ENCODE measurements at places on chromosomes 1 and 21. TPM values are rescaled to one million over a fixed set of nuclear protein-coding genes. Genes with fewer than 3 reads are reported as not detected.
A peak's percentile ranks its signal among the peaks of the same experiment; 100 is the strongest.

GRCh38 chr1:119219711-119220110 is 79.3 kb upstream of the WARS2 start:
- no peak overlapping the region for H3K4me3 ChIP-seq
- H3K36me3 ChIP-seq = no peaks in the 10 kb centered on the region
- H3K27me3 ChIP-seq = no peaks in the 10 kb centered on the region
- no peaks in the 10 kb centered on the region for H3K4me1 ChIP-seq
- DNase-seq = no peak

DNA sequence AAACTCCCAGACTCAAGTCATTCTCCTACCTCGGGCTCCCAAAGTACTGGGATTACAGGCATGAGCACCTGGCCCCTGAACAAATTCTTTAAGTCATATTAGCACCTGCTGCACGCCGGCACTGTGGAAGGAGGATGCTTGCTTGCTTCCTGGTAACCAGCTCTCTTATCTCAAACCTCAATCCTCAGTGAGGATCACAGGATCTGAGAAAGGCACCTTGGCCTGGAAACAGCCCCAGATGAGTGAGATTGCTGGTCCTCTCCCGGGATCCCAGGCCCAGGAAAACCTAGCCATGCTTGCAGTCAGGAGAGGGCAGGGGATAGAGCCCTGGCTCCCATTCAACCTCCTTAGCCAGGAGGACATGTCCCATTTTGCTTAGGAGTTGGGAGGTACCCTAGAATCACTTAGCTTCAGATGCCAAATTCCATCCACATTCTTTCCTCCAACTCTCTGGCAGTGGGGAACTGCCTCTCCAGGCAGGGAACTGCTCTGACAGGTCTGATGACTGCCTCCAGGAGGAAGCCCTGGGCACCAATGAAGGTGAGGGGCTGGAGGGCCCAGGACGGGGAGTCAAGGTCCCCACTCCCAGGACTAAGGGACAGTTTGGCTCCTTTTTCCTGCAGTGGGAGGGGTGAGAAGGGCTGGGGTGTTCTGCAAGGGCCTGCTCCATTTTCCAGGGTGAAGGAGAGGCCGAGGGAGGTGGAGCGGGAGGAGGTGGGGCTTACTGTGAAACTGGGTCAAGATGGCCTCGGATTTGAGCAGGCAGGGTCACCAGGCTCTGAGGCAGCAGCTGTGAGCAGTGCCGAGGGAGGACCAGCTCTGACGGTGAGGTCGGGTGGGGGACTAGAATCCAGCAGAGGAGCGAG is 9.5 kb downstream of the GPR37L1 start:
- H3K27ac ChIP-seq = peak overlapping the region; percentile 78
- H3K4me3 ChIP-seq = no peak overlapping the region
- DNase-seq = peak; percentile 52
- peaks cover 3% of the 10 kb centered on the region for H3K36me3 ChIP-seq
- H3K27me3 ChIP-seq = no peaks in the 10 kb centered on the region

GRCh38 chr1:182719553-182719952 is 35.2 kb upstream of the RGS8 start:
- H3K4me1 ChIP-seq = peaks cover 5% of the 10 kb centered on the region
- H3K4me3 ChIP-seq = no peak overlapping the region
- DNase-seq = no peak
- no peaks in the 10 kb centered on the region for H3K36me3 ChIP-seq

DNA sequence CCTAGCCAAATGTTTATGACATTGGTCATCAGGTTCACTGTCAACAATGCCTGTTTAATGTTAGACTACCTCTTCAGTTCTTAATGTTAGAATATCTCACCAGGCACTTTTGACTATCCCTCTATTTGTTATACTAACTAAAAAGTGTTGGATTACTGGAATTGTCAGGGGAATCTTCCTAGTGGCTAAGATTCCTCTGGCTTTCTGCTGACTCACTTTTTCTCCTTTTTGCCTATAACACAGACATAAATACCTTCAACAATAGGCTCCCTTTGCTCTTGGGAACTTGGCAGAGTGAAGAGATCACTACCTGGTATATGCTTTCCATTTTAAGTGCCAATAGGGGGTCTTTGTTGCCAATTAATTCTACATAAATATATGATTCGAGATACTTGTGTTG is 68.5 kb downstream of the TMEM200B start:
- no peak overlapping the region for H3K4me3 ChIP-seq
- DNase-seq = no peak
- no peaks in the 10 kb centered on the region for H3K36me3 ChIP-seq
- no peaks in the 10 kb centered on the region for H3K4me1 ChIP-seq
- no peak overlapping the region for H3K27ac ChIP-seq

- no peak overlapping the region for H3K27ac ChIP-seq
- no peak for DNase-seq
- H3K27me3 ChIP-seq = no peaks in the 10 kb centered on the region
Measured at GRCh38 chr1:17624611-17625233, 85.2 kb downstream of the ARHGEF10L start.

DNA sequence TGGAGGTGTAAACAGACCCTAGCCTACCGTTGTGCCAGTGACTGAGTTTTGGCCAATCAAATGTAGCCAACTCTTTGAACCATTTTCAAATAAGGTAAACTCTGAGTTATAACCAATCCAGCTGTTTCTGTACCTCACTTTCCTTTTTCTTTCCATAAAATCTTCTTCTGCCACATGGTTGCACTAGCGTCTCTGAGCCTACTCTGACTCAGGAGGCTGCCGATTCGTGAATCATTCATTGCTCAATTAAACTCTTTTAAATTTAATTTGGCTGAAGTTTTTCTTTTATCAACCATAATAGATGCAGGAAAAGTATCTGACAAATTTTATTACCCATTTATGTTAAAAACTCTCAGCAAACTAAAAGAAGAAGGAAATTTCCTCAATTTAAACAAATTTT is 111.5 kb upstream of the LYPLAL1 start:
- no peaks in the 10 kb centered on the region for H3K27me3 ChIP-seq
- H3K4me1 ChIP-seq = no peaks in the 10 kb centered on the region
- no peaks in the 10 kb centered on the region for H3K36me3 ChIP-seq
- no peak overlapping the region for H3K27ac ChIP-seq

DNA sequence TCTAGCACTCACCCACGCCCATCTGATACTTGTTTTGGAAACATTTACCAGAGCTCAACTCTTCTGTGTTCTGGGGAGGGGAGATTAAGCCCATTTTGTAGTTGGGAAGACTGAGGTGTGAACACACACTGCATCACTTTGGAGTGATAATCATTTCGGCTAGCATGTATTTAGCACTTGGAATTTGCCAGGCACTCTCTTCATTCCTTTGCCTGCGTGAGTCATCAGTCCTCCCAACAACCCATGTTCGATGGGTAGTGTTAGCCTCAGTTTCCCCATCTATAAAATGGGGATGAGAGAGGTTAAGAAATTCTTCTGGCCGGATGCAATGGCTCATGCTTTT is 182.8 kb upstream of the TMEM51 start:
- H3K36me3 ChIP-seq = no peaks in the 10 kb centered on the region
- H3K27ac ChIP-seq = no peak overlapping the region
- no peaks in the 10 kb centered on the region for H3K4me1 ChIP-seq
- no peaks in the 10 kb centered on the region for H3K27me3 ChIP-seq

DNA sequence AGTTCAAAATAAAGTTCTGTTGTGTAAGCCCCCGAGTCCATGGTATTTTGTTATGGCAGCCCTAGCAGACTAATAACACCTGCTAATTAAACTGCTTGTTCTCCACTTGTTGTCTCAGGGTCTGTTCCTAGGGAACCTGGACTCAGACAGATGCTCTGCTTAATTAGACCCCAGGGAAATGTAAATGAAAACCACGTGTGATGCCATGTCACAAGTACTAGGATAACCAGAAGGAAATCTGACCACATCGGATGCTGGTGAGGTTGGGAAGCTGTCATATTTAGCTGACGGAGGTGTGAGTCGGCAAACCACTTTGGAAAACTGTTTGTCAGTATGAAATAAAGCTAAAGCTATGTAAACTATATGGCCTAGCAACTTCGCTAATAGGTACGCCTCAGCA is 19.6 kb downstream of the EDN2 start:
- no peaks in the 10 kb centered on the region for H3K36me3 ChIP-seq
- H3K4me1 ChIP-seq = peaks cover 27% of the 10 kb centered on the region
- no peak overlapping the region for H3K27ac ChIP-seq
- no peaks in the 10 kb centered on the region for H3K27me3 ChIP-seq
- H3K4me3 ChIP-seq = no peak overlapping the region

DNA sequence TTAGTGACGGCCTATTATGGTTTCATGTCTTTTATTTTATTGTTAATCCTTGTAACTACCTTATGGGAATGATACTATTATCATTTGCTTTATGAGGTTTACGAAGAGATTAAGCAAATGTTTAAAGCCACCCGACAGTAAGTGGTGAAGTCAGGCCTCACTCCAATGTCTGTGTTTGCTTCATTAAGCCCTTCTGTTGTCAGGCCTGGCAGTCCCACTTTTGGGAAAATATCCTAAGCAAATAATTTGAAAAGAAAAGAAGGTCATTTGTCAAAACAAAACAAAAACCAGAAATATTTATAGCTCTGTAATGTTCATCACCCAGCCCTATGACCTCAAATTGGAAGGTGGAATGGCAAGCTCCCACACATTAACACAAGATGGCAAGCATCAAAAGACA is 40.7 kb upstream of the USP24 start:
- H3K27me3 ChIP-seq = no peaks in the 10 kb centered on the region
- no peaks in the 10 kb centered on the region for H3K4me1 ChIP-seq
- H3K4me3 ChIP-seq = no peak overlapping the region
- H3K27ac ChIP-seq = no peak overlapping the region

GRCh38 chr21:42465008-42465802 is 30.8 kb downstream of the RSPH1 start:
- H3K4me1 ChIP-seq = peaks cover 31% of the 10 kb centered on the region
- no peak overlapping the region for H3K27ac ChIP-seq
- H3K36me3 ChIP-seq = no peaks in the 10 kb centered on the region

DNA sequence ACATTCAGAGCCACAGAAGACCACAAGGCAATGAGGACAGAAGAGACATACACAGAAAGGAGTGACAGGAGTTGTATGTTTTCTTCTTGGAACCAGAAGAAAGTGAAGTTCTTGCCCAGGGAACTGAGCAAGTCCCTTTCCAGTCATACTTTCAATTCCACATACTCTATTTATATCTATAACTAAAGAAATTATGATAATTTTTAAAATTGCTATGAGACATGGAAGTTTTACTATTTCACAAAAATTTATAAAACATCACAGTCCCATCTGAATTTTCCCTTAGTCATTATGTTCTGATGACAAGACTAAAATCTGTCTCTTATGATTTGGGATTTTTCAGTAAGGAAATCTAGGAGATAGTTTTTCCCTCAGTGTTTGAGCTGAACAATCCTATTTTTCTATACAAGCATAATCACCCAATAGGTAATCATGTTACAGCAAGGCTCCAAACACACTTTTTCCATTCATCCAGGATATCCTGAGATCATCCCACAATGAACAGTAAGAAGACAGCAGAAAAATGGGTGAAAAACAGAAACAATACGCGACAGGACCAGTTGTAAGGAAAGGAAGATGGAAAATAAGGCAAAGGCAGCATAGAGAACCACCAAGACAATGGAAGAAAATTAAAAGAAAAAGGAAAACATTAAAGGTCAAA is 154.6 kb downstream of the VAV3 start:
- no peak overlapping the region for H3K4me3 ChIP-seq
- H3K27me3 ChIP-seq = no peaks in the 10 kb centered on the region
- no peaks in the 10 kb centered on the region for H3K36me3 ChIP-seq
- H3K27ac ChIP-seq = no peak overlapping the region
- DNase-seq = no peak

- H3K27me3 ChIP-seq = no peaks in the 10 kb centered on the region
- peak overlapping the region; percentile 91 for H3K27ac ChIP-seq
- H3K4me1 ChIP-seq = peaks cover 35% of the 10 kb centered on the region
- H3K4me3 ChIP-seq = peak overlapping the region; percentile 53
Measured at GRCh38 chr1:6471970-6472368, 6.0 kb upstream of the TNFRSF25 start.

GRCh38 chr1:161091093-161091492 is 1.7 kb upstream of the NECTIN4 start:
- H3K36me3 ChIP-seq = no peaks in the 10 kb centered on the region
- H3K27ac ChIP-seq = no peak overlapping the region
- DNase-seq = no peak
- H3K4me1 ChIP-seq = 0 out of 2 replicates have a peak, but pooled peaks cover 4% of the 10 kb centered on the region

- H3K36me3 ChIP-seq = no peaks in the 10 kb centered on the region
- H3K4me3 ChIP-seq = no peak overlapping the region
- no peaks in the 10 kb centered on the region for H3K27me3 ChIP-seq
Measured at GRCh38 chr1:228827019-228827418, 91.7 kb downstream of the RHOU start.

Gene BLACAT1
- total RNA-seq = 0.21 TPM

Gene HEYL
- 3.4 TPM for total RNA-seq

Gene SPRR4
- total RNA-seq = not detected

Gene OLIG1
- total RNA-seq = not detected

Gene MIXL1
- total RNA-seq = not detected
